ENCODE measurements at places on chromosomes 4 and X.

GRCh38 chr4:88725986-88726385 is 28.4 kb upstream of the NAP1L5 start:
- DNase-seq = no peak

DNA sequence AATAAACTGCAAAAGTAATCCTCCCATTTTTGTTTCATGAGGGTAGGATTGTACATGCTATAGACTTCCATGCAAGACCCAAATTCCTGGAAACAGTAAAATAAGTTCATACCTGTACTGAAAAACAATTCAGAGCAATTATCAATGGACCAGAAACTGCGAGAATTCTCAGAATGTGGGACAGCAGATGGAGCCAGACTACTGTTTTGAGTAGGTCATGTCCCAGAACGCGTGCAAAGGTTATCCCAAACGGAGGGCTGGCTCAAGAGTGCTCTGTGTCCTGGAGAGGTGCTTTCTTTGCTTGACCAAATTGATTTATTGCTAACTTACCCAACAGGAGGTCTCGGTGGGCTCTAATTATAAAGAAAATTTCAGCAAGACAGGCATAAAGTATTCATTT is 1.7 kb upstream of the MAGEH1 start:
- DNase-seq = no peak

DNA sequence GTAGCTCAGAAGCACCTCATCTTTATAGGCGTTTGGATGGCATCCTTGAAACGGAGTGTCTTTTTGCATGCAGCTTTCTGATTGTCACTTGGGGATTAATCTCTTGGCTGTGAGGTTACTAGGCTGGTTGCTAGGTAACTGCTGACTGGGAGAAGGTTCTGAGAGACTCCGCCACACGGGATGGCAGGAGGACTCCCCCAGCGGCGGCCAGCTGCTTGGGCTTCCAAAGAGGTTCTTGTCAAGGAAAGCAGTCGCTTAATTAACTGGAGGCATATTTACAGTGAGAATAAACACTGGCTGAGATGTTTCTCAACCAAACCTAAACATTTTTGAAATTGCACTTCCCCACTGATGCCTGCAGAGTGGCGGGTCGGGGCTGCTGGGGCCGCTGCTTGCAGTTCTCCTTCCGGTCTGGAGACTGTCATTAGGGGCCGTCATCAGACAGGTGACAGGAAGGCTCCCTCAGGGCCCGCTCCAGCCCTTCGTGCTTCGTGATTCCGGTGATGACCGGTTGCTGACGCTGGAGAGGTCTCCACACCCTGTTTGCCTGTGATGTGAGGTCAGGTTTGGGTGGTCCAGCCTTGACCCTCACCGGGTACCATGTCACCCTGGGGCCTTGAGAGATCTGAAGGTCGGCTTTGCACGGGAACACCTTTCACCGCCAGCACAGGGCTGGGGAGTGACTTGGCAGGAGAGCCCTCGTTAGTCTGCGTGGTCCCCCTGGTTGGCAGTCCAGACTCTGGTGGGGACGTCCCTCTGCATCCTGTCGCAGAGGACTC is 9.1 kb downstream of the NSG1 start:
- DNase-seq = no peak

DNA sequence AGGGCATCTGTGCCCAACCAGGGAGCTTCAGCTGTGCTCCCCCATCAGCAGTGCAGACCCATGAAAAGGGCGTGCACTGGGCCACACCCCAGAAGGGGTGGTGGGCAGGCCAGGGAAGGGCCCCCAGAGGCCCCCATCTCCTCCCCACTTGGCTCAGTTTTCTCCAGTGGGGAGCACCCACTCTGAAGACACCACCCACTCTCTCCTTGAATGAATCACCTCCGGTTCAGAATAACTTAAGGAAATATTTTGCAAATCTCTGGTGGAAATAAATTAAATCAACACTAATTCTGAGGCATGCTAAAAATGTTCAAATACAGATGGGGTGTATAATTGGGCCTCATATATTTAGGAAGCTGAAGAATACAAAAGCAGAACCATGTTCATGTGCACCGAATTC is 41.3 kb upstream of the PPP2R2C start:
- DNase-seq = no peak

DNA sequence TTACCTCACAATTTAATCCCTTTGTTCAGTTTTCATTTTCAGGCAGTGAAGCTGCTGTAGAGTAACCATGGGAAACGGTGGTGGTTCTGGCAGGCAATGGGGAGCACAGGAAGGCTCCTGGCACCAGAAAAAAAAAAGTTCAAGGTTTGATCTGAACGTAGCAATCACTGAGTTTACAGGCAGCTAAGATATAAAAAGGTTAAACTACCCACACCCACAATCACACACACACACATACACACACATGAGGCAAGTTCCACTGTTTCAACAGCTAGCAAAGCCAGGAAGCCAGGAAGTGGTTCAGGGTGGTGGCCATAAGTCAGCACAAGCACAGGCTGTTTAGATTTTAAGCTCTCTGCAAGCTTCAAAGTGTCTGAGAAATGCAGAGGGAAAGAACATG is at the start of gene SULT1B1:
Gene SULT1B1 (minus strand): TSS at position 166 of the 400 bp plus-strand sequence. CDS start 5,403 bp downstream, outside the sequence.
- peak; percentile 21 for DNase-seq

DNA sequence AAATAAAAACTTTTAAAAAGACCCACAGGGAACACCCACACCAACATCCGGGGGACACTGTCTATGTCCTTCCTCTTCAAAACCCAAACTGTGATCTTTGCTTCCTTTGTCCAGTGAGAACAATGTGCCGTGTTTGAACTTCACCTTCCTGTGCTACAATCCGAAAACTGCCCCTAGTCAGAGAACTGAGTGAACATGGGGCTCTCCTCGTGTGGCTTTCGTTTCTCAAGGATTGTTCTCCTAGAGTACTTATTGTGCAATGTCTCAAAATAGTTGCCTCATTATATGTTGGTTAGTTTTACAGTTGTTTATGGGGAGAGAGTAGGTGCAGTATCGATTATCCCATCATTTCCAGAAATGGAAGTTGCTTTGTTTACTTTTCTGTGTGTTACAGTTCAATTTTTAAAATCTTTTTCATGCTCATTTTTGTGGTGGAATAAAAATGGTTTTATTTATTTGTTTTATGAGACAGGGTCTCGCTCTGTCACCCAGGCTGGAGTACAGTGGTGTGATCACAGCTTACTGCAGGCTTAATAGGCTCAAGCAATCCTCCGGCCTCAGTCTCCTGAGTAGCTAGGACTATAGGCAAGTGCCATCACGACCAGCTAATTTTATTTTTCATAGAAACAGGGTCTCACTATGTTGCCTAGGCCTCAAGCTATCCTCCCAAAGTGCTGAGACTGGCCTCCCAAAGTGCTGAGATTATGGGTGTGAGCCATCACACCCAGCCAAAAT is 29.9 kb downstream of the RBMX start:
- DNase-seq = no peak

- DNase-seq = no peak
Measured at GRCh38 chr4:183860731-183861130, 44.4 kb upstream of the STOX2 start.

GRCh38 chr4:113146876-113147358 is 97.5 kb downstream of the ANK2 start:
- no peak for DNase-seq

DNA sequence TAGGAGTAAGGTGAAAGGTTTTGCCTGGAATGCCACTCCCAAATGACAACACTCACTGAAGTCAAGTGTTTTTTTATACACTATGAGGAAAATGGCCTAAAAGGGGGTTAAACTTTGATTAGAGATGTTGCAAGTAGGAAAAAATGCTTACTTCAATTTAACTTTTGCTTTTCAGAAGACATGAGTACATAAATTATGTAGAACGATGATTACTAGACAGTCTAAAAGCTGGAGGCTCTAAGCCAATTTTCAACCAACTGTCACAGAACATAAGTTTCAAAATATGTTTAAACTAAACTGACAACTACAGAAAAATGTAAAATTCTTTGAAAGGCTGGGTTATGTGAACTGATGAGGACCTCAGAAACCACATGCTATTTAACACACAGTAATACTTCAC is 83.4 kb downstream of the SHISA3 start:
- DNase-seq = no peak

GRCh38 chrX:150779385-150779784 is 86.2 kb downstream of the MTMR1 start:
- no peak for DNase-seq

- no peak for DNase-seq
Measured at GRCh38 chr4:57023104-57023503, 44.4 kb downstream of the POLR2B start.

DNA sequence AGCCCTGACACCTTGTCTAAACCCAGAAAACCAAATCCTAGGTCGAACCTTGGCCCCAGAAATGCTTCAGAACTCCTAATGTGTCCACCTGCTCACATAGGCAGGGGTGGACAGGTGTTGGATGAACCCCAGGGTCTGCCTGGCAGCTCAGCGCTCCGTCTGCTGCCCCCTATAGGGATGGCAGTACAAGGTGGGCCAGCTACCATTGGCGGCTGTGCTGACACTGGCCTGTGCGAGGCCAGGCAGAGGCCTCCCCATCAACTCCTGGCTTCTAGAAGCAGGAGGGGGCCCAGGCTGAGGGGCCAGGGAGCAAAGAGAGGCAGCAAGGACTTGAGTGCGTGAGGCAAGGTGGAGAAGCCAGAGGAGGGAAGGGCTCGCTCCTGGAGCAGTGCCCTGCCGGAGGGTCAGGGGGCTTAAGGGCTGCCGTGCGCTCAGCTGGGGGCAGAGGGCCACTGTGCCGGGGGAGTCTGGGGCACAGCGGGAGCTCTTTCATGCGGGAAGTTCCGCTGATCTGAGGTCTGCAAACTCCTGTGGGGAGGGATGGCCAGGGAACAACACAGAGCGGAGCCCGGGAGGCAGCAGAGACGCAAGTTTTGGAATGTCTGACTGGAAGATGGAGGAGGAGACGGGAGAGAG is 20.6 kb downstream of the CCNQ start:
- no peak for DNase-seq

DNA sequence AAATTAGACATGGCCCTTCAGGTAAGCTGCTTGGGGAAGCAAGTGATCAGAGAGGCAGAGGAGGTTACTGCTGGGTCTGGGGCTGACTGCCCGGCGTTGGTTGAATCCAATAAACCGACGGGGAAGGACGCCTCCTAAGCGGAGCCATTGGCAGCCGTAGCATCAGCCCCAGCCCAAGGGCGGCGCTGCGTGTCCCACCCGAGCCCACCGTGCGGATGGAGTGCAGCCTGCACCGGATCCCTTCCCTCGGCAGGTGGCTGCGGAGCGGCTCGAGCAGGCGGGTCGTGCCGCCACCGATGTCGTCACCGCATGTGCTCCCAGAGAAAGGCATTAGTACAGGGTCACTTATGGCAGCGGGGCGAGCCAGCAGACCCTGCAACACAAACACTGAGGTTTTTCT is 82.1 kb downstream of the ALPK1 start:
- no peak for DNase-seq

DNA sequence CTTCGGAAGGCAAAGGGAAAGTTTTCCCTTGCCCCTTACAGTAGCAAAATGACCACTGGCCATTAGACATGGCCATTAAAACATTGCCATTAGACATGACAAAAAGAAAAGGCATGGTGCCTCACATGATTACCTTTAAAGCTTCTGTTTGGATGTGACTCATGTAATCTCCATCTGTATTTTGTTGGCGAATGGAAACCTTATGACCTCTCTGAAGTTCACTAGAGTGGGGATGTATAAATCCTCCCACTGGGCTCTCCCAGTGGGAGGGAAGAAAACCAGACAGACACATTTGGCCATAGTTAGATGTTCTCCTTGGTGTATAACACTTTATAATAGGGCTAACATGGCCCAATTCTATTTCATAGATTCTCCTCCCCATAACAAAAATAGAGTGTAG is 152.6 kb downstream of the MAGEB17 start:
- no peak for DNase-seq

- no peak for DNase-seq
Measured at GRCh38 chr4:158934996-158935669, 166.3 kb downstream of the FNIP2 start.

GRCh38 chr4:165826166-165826565 is 46.9 kb upstream of the TLL1 start:
- DNase-seq = no peak

GRCh38 chr4:154626793-154627484 is 14.5 kb upstream of the FGG start:
- peak; percentile 10 for DNase-seq

GRCh38 chr4:118587116-118587831 is 97.9 kb upstream of the METTL14 start:
- DNase-seq = no peak

- DNase-seq = no peak
Measured at GRCh38 chrX:48823053-48823452, 3.3 kb upstream of the ERAS start.

- no peak for DNase-seq
Measured at GRCh38 chr4:172573899-172574298, 594.7 kb upstream of the GALNT7 start.

GRCh38 chrX:109578916-109579315 is 42.3 kb downstream of the NXT2 start:
- no peak for DNase-seq

DNA sequence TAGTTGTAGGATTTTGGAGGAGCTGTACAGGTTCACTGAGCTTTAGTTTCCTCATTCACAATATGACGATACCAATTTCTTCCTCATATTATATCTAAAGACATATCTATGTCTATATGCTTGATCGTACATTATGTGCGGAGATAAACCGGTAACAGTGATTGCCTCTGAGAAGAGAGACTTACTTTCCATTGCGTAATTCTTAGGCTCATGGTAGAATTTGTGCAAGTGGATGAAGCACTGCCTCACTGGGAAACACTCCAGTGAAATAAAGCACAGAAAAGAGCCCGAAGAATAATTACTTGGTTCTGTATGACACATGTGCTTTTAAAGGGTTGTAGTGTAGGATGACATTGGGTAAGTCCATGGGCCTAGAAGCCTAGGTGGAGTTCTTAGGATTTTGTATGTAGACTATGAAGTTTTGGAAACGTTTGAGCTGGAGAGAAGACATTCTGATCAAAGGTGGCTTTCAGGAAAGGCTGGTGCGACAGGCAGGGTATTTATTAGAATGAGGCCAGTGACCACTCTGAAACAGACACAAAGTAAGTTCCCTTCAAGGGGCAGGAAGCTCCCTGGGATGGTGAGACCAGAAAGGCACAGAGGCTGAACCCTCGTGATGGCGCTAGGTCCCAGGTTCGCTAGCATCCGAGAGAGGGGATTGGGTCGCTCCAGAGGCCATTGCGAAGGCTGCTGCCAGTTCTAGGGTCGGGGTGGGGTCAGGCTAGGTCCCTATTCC is 649 bp upstream of the VBP1 start:
- DNase-seq = no peak

- DNase-seq = no peak
Measured at GRCh38 chr4:71944956-71945355, 86.8 kb upstream of the NPFFR2 start.

- no peak for DNase-seq
Measured at GRCh38 chr4:5368426-5368825, 317.1 kb downstream of the STK32B start.

DNA sequence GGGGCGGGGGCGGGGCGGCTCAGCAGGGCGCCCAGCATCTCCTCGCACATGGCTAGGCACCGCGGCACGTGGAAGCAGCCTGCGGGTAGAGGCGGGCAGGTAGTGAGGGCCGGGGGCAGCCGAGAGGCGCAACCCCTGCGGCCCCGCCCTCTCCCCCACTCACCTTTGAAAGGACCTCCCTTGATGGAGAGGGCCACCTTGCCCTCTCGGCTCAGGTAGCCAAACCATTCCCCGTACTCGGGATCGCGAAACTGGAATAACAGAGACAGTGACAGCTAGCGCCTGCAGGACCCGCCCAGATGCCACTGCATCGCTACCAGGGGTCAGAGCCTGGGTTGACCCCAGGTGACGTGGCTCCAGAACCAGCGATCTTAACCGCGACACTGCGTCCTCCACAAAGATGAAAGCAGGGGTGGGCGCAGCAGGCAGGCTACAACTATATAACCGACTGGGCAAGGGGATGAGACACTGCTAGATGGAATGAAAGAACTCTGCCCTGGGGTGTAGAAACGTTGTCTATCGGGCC is 552 bp upstream of the NAA10 start:
- DNase-seq = no peak

GRCh38 chr4:182808673-182809416 is 108.3 kb downstream of the DCTD start:
- peak; percentile 7 for DNase-seq

All from T follicular helper cell (primary cell).